Right forelimb (tissue), 1 donor: ENCODE measurements at places on chromosomes 4 and X.

DNA sequence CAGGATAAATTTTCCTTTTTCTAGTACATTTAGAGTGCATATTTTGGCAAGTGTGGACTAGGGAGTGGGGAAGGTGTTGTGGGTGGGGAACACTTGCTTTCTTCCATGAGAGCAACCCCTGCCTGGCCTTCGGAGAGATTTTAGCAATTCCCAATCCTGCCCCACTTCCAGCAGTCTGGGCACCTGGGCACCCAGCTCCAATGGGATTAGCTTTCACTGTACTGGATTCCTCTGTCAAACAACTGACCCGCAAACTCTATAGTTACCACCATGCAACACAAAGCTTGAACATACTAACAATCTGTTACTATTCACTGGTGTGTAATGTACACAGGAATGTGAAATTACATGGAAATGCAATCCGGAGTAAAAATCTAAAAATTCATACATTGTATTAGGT is 50.3 kb downstream of the SH3RF1 start:
- no peak for DNase-seq

GRCh38 chr4:2247128-2248043 is 5.5 kb upstream of the HAUS3 start:
- DNase-seq = peak; percentile 41

GRCh38 chrX:45769761-45770582 is 569.3 kb upstream of the DIPK2B start:
- peak; percentile 79 for DNase-seq

DNA sequence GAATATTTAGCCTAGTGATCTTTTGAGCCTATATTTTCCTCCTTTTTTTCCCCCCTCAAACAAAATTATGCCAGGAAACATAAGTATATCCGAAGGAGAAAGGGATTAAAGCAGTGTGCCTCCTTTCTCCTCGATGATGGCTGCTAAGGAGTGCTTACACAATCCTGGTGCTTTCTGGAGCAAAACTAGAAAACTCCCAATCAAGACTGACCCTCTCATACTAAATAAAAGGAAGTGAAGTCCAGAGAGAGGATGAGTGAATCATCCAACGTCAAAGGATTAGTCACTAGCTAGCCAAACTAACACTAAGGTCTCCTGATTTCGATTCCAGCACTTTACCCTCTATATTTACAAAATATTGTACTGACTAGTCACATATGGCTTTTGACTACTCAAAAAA is 146.8 kb downstream of the PPP3CA start:
- no peak for DNase-seq

DNA sequence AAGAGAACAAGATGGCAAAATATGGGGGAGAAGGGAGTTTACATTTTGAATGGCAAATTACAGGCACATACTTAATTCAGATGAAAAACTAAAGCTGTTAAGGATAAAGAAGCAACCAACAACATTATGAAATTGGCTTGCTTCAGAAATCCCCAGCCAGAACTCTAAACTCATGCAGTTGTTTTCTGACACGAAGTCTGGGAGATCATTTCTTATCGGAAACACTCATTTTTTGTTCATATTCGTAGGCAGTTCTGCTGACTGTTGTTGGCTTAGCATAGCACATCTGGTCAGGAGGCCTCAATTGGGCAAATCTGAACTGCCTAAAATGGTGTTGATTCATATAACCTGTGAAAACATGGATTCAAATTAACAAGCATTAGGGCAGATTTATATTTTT is 33.0 kb upstream of the ARHGAP6 start:
- DNase-seq = no peak

DNA sequence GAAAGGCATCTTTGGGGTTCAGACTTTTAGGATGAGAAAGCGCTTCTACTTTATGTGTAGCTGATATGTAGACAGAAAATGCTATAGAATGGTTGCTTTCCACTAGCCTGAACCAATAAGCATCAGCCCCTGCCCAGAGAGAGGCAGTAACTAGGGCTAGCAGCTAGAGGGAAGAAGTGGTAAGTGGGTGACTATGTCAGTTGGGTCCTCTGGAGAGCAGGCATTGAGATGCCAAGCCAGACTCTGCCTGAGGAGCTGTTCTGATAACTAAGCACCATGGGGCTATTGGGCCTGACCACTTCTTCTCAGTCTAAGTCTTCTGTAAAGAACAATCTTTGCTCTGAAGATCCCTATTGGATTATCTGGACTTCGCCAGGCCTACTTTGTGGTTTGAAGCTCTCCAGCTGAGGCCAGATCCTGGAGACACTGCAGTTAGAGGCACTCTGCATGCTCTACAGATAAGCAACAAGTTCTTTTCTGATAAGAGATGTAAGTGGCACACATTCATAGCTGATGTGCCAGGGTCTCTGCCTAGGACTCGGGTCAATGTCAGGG is 146.1 kb downstream of the RBM46 start:
- DNase-seq = no peak

DNA sequence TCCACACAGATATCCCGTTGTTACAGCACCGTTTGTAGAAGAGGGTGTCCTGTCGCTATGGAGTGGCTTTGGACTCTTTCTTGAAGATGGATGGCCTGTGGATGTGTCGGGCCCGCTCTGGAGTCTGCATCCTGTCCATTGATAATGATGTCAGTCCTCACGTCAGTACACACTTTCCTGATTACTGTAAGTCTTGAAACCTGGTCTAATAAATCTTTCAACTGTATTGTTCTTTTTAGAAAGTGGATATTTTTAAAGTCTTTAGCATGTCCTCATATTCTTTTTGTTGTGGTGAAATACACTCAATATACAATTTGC is 14.9 kb downstream of the MSANTD1 start:
- peak; percentile 3 for DNase-seq

DNA sequence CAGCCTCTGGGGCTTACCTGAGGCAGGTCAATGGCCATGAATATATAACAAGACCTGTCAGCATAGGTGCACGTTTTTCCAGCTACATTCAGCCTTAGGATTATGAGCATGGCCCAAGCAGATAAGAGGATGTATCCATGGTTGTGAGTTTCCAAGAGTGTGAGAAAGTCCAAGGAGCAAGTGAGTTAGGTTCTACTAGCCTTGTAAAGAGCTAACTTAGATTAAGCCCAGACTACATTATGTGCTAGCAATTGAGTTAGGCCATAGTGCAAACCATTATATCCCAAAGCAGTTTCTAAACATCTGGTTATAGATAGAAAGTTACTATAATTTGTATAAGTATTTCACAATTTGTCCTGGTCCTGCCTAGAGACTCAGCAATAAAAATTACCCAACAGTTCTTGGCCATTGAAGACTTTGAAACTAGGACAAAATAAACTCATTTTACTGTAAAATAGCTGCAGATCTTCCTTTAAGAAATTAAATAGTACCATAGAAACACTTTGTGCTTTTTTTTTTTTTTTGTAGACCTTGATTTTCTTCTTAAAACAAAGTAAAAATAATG is 312.0 kb downstream of the CAMK2D start:
- DNase-seq = no peak

DNA sequence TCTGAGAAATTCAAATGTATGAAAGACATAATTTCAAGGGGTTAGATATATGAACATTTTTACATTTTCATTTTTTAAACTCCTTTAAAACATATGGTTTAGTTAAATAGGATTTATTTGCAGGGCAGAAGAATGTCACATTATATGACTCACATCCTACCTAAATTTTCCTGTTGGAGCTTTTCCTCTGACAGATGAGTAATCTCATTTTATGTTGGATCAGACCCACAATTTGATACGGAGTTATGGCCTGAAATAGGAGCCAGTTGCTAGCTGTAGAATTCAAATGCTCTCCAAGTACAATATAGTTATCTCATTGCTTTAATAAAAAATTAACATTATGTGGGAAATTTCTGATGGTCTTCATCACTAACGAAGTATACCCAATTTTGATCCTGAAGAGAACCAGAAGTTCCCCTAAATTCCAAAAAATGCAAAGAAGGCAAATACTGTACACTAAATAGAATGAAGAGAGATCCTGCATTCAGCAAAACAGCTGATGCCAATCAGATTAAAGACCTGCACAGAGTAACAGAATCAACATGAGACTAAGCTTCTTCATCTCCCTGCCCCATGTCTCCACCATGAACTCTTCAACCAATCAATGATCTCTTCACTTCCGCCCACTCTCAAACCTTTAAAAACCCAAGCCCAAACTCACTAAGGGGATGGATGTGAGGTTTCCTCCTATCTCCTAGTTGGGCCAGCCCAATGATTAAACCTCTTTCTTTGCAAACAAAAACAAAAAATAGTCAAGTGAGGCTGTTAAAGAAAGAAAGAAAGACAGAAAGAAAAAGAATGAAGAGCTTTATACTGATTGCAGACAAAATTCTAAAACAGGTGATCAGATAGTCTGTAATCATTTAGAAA is 10.9 kb upstream of the EXOSC9 start:
- DNase-seq = no peak

DNA sequence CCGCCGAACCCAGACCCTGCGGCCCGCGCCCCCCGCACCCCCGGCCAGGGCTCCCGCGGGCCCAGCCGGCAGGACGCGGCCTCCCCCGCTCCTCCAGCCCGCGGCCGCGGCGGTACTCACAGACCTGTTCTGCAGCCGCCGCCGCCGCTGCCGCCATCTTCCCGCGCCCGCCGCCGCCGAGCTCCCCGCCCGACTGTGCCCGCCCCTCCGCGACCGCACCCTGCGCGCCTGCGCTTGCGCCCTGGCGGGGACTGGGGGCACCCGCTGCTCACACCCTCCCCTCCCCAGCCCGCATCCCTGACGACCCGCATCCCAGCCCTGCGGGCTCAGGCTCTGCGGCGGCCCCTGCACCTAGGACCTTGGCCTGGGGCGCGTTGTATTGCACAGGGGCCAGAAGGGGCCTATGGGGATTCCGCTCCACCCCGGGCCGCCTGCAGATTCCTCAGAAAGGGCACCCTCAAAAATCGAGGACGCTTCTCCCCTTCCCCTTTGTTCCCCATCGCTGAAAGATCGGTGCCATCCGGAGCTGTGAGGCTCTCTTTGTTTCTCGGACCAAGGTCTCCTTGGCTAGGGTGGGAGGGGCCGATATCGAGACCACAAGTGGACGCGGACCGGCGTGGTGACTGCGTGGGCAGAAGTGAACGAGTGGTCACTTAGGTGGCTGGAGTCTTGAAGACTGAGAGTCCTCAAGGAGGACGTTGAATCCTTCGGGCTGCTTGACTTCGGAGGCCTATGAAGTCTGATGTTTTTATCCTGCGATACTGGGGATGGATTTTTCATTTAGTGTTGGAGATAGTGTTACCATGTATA is at the start of gene SGCB:
Gene SGCB, minus strand, starts transcription at position 197 of the 810 bp plus-strand sequence. Its CDS starts 40 bp downstream, at position 157.
- peak; percentile 89 for DNase-seq

DNA sequence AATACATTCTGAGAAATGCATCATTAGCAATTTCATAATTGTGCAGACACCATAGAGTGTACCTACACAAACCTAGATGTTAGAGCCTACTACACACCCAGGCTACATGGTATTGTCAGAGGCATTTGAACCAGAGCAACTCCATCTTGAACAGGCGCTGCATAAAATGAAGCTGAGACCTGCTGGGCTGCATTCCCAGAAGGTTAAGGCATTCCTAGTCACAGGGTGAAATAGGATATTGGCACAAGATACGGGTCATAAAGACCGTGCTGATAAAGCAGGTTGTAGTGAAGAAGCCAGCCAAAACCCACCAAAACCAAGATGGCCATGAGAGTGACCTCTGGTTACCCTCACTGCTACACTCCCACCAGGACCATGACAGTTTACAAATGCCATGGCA is 116.4 kb downstream of the LARP7 start:
- DNase-seq = no peak

DNA sequence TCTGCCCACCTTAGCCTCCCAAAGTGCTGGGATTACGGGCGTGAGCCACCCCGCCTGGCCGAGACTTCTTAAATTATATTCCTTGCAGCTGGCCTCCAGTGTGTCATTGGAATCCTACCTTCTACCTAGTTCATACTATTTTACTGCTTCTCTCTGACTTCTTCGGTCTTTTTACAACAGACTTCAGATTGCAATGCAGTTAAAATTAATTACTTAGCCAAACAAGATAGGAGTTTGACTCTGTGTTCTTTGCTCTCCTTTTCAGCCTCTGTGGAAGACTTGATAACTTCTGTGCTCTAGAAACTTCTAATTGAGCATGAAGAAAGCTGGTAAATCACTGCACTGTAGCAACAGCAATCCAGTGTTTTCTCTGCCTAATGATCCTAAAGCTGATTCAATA is 199.5 kb downstream of the GASK1B start:
- DNase-seq = no peak

- DNase-seq = no peak
Measured at GRCh38 chr4:53043891-53044650, 182.0 kb downstream of the RASL11B start.

GRCh38 chr4:8435656-8436121 is 4.8 kb downstream of the ACOX3 start:
- DNase-seq = no peak

GRCh38 chr4:159689526-159689925 is 586.6 kb downstream of the RAPGEF2 start:
- no peak for DNase-seq

- no peak for DNase-seq
Measured at GRCh38 chr4:100022792-100023222, 72.7 kb upstream of the H2AZ1 start.

GRCh38 chr4:153428941-153429475 is 37.2 kb upstream of the TMEM131L start:
- no peak for DNase-seq

DNA sequence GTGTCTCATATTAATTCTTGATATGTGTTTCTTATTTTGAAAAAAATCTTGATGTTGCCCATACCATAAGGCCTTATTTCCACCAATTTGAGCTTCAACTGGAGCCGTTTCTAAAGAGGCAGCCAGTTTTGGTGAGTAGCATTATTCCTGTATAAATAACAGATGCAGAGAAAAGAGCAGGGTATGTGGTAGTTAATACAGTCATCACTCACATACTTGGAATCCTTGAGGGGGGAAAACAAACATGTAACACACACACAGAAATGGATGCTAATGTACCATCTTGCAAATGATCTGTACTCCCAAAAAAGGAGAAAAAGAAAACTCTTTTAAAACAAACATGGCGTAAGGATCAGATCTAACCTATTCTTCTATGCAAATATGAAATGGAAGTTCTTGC is 389.7 kb downstream of the GPM6A start:
- DNase-seq = no peak
